Vagina (tissue), 2 donors: ENCODE measurements at places on chromosomes 1 and 21.

DNA sequence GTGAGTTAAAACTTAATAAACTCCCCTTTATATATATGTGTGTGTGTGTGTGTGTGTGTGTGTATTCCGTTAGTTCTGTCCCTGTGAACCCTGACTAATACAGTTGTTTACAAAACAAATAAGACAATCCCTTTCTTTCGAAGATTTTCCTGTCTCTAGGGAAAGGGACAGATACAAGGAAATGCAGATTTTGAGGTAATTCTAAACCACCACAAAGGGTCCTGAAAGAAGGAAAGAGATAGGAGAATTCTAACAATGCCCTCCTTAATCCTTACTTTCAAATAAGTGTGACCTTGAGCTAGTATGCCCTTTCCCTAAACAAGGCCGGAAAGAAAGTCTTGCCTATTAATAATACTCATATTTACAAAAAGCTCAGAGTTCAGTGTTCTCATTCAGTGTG is 164.8 kb upstream of the COL11A1 start:
- no peak for DNase-seq

DNA sequence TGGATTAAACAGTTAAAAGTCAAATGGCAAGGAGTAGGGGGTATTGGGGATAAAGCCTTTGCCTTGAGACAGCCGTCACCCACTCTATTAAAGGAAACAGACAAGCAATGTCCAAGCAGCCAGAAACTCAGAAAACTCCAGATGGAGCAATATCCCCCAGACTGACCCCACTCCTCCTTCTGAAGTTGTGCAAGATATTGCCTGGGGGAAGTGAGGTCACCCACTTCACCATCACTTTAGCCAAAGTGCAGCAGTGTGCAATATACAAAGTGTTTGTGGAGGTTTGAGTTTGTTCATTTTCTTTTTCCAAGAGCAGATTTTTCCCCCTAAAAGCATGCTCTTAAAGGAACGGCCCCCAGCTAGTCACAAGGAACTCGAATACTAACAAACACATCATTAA is 125.1 kb downstream of the ETS2 start:
- DNase-seq = no peak

GRCh38 chr1:217063172-217063908 is 340.1 kb upstream of the ESRRG start:
- DNase-seq = no peak

GRCh38 chr1:71294178-71294577 is 213.3 kb upstream of the ZRANB2 start:
- no peak for DNase-seq

GRCh38 chr1:229340496-229340895 is 2.4 kb downstream of the CCSAP start:
- DNase-seq = no peak

DNA sequence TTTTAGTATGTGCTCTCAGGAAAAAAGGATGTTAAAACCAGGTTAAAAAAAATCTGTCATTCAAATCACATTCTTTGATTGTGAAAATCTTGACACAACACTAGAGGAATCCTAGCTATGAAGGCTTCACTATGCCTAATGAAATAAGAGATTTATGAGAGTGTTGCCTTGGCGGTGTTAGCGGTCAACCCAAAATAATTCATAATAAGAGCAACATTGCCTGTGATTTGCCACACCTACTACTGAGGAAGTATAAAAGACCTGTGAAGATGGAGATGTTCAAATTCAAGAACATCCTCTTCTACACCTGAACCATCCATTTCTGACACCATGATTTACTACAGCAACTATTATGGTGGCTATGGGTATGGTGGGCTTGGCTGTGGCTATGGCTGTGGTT is at the start of gene KRTAP20-1:
KRTAP20-1 (plus strand) TSS at position 301 of the 400 bp plus-strand sequence; CDS start at position 331, 30 bp downstream.
- DNase-seq = no peak

DNA sequence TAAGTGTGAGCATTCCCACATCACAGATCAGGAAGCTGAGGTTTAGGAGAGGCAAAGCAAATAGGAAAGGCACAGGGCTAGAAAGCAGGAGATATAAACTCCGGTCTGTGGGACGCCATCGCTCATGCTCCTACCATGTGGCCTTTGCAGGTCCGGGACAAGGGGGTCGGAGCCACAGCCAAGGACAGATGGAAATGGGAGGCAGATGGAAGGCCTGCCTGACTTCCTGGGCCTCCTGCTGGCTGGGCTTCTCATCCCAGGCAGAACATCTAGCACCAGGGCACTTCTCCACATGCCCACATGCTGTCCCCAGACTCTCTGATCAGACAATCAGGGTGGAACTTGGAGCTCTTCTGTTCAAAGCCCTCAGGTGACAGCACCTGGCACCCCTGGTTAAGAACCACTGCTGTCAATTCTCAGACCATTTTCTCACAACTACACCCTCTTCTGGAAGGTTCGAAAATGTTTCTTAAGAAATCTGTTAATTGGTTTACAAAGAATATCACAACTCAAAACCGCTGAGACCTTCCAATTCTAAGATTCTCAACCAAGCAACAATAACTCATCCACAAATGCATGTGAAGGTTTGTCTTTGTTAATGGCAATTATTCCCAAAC is 173.3 kb upstream of the EDN2 start:
- no peak for DNase-seq

DNA sequence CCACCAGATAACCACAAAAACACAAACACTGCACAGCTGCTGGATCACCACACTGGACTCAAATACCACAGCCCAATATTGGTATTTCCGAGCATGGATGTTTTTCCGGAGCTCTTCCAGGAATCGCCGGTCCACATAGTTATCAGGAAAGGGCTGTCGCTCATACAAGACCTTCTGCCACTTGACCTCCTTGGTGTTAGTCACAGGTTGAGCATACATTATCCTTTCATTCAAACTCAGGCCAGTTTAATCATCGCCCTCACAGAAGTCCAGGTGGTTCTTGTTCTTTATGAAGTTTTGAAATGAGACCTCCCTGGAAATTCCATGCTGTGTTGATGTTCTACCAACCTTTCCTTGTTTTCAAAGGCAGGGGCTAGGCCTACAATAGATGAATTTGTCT is 1.5 kb downstream of the PIGC start:
- DNase-seq = no peak

DNA sequence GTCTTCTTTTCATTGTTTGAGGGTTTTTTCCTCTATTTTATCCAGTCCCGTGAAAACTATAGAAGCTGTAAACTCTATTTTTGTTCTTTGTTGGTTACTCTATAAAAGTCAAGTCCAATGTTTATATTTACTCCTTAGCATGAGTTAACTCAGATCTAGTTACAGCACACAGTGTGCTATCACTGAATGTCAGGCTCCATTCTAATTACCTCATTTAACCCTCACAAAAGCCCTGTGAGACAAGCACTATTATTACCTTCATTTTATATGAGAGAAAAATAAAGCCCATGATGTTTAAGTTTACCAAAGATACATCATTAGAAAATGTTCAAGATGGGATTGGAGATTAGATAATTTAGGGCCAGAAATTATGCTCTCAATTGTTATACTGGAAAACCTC is 251.4 kb upstream of the SNX7 start:
- DNase-seq = no peak

DNA sequence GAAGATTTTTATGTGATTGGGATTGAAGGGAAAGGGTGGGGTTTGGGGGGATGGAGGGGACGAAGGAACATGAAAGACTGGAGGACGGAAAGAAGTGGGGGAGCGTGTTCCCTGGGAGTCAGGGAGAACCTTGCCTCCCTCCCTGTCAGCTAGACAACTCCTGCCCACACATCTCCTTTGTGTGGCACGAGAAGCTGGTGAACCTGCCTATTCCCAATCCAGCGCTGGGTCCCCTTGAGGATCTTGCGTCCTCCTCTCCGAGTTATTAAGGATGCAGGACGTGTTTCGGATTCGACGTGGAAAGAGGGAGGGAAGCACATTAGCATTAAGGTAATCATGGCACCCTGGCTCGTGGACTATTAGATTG is 1.4 kb downstream of the LRRC7 start:
- no peak for DNase-seq

DNA sequence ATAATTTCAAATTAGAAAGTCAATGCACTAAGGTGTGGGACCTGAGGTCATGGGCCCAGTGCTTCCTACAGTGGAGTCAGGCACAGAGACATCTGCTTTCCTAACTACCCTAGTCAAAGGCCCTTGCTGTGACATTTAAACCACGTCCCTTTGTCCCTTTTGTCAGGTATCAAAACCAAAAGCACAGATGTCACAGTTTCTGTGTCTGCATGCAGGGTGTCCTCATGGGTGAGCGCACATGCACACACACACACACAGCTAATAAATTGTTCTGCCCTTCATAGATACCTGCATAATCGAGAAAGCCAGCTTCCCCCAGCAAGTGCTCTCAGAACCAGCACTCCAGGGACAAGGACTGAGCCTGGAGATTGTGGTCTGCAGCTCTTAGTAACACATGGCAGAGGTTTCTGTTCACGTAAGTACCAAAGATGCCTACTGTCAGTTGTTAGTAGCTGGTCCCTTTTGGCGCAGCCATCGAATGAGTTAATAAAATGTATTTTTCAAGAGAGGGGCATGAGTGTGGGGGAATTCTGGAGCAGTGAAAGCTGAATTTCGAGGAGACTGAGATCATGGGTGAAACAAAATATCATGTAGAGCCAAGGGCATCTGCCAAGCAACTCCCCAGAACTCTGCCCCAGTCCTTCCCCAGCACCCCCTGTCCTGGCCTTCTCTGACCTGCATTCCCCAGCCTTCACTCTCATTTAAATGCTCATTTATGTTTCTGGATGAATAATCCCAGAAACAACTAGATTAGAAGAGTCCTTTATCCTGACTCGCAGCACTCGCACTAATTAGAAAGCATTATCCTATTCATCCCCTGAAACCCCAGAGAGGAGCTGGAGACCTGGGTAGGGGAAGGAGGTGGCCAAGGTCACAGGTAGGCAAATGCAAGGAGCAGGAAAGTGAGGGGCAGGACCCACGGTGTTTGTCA is 25.5 kb downstream of the TNR start:
- no peak for DNase-seq

DNA sequence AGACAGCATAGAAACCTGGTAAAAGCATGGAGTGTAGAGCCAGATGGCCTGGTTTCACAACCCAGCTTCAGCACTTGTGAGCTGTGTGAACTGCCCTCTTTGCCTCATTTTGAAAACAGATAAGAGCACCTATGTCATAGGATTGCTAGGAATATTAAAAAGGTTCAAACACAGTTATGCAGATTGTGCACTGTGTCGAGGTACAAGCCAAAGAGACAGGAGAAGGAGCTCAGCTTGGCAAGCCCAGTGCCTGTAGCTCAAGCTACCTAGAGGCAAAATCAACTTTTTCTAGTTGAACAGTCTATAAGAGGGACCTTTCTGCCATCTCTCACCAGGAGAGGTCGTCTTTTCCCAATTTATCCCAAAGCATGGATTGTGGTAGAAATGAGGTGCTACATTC is 5.0 kb downstream of the CHODL start:
- DNase-seq = no peak

- no peak for DNase-seq
These were observed 227.4 kb upstream of the VAMP3 start for GRCh38 chr1:7543718-7544090.

- no peak for DNase-seq
These were observed 8.6 kb downstream of the NECTIN4 start for GRCh38 chr1:161080441-161081405.

- DNase-seq = no peak
These were observed 8.1 kb upstream of the ETV3L start for GRCh38 chr1:157107702-157108101.

DNA sequence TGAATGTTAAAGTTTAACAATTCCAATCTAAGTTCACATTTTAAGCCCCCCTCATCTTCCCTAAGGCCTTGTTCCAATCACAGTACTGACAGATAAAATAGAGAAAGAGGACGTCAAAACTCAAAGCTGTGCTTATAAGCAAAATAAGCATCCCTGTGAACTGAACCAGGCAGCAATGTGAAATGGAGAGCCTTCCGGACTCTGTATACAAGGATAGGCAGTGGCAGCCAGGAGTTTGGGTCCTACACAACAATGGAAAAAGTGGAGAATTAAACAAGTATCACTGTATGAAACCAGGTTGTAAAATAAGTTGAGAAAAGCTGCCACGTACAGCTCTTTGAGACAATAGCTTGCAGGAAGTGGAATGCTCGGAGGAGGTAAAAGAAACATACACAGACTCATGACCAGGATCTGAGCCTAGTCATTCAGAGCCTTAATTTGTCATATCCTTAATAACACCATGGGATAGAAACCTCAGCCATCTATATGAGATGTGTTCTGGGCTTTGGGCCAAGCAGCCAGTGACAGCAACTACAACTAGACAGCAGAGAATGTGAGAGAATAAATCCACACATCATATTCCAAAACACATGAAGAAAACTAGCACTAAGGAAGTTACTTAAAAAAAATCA is 55.2 kb upstream of the PALMD start:
- DNase-seq = no peak

- DNase-seq = no peak
These were observed 33.9 kb downstream of the RUNX3 start for GRCh38 chr1:24896176-24896575.

DNA sequence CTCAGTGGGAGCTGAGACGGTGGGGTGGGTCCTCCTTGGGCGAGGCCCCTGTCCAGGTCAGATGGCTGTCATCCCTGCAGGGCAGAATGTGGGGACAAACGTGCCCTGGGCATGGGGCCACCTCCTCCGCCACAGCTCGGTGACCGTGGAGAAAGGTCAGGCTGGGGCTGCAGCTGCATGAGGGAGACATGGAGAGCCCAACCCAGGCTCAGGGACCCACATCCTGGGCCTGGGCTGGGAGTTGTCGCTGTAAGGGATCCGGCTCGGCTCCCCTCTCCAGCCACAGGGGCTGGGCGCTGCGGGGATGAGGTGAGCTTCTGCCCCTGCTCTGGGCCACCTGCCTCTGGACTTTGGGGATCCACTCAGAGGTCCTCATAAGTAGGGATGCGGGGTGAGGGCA is 518 bp upstream of the PLCH2 start:
- no peak for DNase-seq

DNA sequence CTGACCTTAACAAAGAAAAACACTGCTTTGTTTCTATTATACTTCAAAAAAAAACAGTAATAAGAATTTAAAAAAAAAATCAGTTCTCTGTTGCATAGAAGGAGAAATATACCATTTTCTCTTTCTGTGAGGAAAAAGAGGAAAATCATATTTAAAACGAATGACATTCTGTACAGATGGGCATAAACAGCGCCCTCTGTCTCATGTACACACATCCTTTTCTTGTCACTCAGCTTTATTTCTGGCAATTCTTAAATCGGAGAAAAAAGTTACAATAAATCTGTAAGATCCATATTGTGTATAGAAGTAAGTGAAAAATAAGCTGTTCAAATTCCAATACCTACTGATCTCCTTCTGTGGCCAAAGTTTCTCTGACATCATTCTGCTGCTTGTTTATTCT is 245.4 kb downstream of the SMYD3 start:
- no peak for DNase-seq

DNA sequence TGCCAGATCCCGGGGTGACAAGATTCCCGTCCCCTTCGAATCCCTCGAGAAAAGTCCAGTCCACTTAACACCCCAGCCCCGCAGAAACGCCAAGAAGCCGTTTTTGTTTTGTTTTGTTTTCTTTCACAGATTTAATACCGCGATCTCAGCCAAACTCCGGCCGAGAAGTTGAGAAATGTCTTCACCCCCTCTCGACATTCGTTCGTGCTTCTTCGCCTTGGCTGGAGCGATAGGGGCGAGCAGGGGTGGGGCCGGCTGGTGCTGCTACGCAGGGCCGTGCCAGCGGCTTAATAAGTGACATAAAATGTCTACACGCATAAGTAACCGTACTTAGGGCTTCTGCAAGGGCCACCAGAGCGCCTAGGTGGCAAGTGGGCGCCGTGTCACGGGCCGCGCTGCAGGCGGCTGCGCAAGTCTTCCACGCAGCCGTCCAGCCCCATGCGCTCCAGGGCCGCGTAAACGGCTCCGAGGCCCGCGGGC is 4.9 kb downstream of the TNFRSF25 start:
- DNase-seq = no peak
